Effector memory CD4-positive, alpha-beta T cell (primary cell): ENCODE measurements at places on chromosomes 2 and 18.

DNA sequence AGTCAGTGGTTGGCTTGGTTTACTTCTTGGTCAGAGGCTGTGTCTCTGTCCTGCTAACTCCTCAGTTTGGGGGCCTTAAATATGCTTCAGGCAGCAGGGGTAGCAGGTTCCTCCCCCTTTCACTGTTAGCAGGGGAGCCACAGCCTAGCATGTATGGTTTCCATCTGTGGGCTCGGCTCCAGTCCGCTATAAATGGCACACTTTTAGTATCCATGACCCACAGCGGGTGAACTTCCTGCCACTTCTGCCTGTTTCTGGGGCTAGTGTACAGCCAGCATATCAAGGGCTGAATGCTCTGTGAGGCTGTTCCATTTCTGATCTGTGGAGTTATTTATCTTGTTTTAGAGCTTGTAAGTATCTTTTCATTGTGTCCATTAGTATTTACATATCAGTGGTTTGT is 58.3 kb downstream of the MRPL33 start:
- no peak for DNase-seq

DNA sequence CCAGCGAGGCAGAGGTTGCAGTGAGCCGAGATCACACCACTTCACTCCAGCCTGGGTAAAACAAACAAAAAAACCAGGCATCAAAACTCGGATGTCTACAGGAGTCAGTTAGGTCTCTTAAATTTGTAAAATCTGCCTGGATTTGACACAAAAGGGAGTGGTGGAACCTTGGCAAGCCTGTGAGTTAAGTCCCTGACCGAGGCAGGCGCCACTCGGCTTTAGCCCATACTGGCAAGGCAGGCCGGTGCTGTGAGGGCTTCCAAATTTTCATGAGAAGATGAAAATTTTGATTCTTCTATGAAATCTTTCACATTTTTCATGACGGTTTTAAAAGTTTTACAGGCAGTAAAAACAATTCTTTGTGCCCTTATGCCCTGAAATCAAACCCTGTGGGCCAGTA is 165.8 kb downstream of the FMNL2 start:
- no peak for DNase-seq

DNA sequence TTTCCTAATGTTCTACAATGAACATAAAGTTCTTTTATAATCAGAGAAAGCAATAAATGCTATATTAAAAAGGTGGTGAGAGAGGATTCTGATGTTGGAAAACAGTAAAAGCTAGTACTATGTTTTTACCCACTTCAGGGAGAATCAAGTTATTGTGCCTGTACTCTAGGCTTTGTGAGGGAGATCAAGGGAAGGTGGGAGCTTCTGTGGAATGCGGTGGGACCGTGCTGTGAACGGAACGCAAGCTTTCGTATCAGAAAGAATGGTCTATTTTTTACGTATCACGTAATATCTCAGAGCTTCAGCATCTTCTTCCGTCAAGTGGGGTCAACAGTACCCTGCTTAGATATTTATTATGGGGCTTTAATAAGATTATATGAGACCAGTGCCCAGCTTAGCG is 193.2 kb downstream of the CLIP4 start:
- DNase-seq = no peak

GRCh38 chr18:78183815-78184214 is 795.8 kb upstream of the SALL3 start:
- DNase-seq = no peak

GRCh38 chr18:23355206-23355605 is 97.9 kb upstream of the RIOK3 start:
- DNase-seq = no peak
